Activated naive CD8-positive, alpha-beta T cell treated with anti-CD3 and anti-CD28 coated beads, Interleukin-2, amount 10 ng/mL, durations not matched to agents 7 days and 5 days (primary cell): ENCODE measurements at places on chromosomes 5 and 9.

DNA sequence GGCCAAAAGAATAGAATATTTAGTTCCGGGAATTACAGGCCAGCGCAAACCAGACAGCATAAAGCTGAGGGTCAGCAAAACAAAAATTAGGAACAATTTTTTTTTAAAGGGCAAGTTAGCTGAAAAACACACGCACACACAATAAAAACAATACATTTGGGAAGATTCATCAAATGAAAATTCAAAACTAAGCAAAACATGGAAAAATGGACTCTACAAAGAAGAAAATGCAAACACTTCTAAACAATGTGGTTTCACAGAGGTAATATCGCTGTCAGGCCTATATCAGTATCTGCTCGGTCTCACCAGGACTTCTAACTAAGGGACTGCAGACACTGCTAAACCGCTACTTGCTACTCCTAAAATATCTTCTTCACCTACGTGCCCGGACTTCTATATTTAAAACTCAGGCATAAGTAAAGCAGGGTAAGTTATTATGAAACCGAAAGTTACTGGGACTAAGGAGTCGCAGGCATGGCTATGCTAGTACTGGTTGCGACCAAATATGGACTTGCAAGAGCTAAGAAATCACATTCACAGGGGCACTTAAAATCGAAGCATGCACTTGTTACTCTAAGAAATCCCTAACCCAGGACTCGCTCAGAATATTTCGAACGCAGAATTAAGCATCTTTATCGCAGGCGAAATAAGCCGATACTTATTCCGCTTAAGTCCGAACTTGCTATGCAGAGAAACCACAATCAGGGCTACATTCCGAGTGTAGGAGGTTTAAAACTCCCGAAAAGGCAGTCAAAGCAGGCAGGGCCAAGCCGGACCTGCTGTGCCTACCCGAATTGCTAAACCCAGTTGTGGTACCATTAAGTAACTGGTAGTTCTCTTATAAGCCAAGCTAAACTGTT is 2.3 kb downstream of the ANXA2R start:
- H3K27ac ChIP-seq, result peak overlapping the region; percentile 94
- no peaks in the 10 kb centered on the region for H3K27me3 ChIP-seq
- peak overlapping the region; percentile 90 for H3K4me3 ChIP-seq

- H3K4me1 ChIP-seq, result peaks cover 2% of the 10 kb centered on the region
- H3K36me3 ChIP-seq, result no peaks in the 10 kb centered on the region
- no peak overlapping the region for H3K4me3 ChIP-seq
These were observed 151.0 kb downstream of the GPBP1 start for GRCh38 chr5:57324861-57325260.

- H3K4me3 ChIP-seq, result peak overlapping the region; percentile 90
- H3K27me3 ChIP-seq, result no peaks in the 10 kb centered on the region
- H3K4me1 ChIP-seq, result peaks cover 20% of the 10 kb centered on the region
- no peak for DNase-seq
These were observed 459.6 kb downstream of the RAB3C start for GRCh38 chr5:59042201-59043055.

DNA sequence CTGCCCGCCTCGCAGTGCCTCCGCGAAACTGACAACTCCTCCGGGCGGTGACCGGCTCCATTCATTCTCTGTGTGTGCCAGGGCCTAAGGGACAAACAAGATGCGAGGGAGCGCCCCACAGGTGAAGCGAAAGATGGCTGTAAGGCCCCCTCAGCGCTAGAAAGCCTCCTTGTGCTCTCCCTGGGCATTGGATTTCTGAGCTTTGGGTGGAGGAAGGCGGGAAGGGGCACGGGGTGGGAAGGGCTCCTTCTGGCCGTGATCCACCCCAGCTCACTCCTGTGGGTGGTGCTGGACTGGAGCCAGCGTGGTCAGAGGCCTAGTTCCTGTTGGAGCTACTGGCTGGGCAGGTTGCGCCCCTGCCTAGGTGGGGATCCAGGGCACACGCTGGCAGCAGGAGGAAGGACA is 943 bp downstream of the GALNT12 start:
- DNase-seq, result peak; percentile 45
- H3K27me3 ChIP-seq, result peaks cover 33% of the 10 kb centered on the region
- peaks cover 22% of the 10 kb centered on the region for H3K36me3 ChIP-seq
- H3K27ac ChIP-seq, result peak overlapping the region; percentile 40
- H3K4me3 ChIP-seq, result peak overlapping the region; percentile 84
- H3K4me1 ChIP-seq, result peaks cover 30% of the 10 kb centered on the region

- H3K27me3 ChIP-seq, result no peaks in the 10 kb centered on the region
- DNase-seq, result peak; percentile 43
- H3K36me3 ChIP-seq, result peaks cover 16% of the 10 kb centered on the region
- peak overlapping the region; percentile 99 for H3K4me3 ChIP-seq
- H3K27ac ChIP-seq, result peak overlapping the region; percentile 98
- peaks cover 45% of the 10 kb centered on the region for H3K4me1 ChIP-seq
These were observed 1.4 kb upstream of the HSDL2 start for GRCh38 chr9:112378328-112379176.

GRCh38 chr5:136166909-136167308 is 26.1 kb downstream of the SMIM32 start:
- H3K4me3 ChIP-seq, result no peak overlapping the region
- no peaks in the 10 kb centered on the region for H3K27me3 ChIP-seq
- H3K36me3 ChIP-seq, result peaks cover 10% of the 10 kb centered on the region
- DNase-seq, result no peak
- no peaks in the 10 kb centered on the region for H3K4me1 ChIP-seq

DNA sequence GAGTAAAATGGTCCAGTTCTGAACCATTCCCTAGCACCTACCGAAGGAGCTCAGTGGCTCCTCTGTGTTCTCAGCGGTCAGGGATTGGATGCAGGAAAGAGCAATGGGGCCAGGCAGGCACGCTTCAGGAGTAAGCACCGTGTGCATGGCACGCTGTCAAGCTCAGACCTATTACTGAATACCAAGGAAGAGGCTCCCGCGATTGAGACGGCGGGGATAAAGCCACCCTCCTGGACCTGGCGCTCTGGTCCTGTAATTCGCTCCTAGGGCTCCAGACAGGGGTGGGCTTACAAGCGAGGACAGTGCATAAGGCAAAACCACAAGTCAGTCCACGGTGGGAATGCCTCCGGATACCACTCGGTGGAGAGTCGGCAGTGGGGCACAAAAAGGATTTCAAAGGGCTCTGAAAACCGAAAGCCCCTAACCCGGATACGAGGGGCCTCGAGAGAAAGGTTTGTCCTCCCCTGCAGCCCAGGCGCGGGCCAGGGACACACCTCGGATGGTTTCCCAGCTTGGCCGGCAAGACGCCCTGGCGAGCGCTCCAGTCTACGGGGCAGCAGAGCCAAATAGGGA is 988 bp downstream of the OXCT1 start:
- H3K4me3 ChIP-seq, result peak overlapping the region; percentile 92
- no peaks in the 10 kb centered on the region for H3K27me3 ChIP-seq
- H3K36me3 ChIP-seq, result peaks cover 11% of the 10 kb centered on the region

GRCh38 chr9:127706836-127707241 is at the start of gene CFAP157:
TSS of gene CFAP157 (plus strand) at chr9:127706988. CDS start at chr9:127707032, 44 bp downstream.
- H3K36me3 ChIP-seq, result no peaks in the 10 kb centered on the region

GRCh38 chr5:72494623-72495124 is 12.5 kb downstream of the ZNF366 start:
- H3K36me3 ChIP-seq, result no peaks in the 10 kb centered on the region
- no peaks in the 10 kb centered on the region for H3K4me1 ChIP-seq
- peaks cover 26% of the 10 kb centered on the region for H3K27me3 ChIP-seq
- H3K27ac ChIP-seq, result no peak overlapping the region
- no peak overlapping the region for H3K4me3 ChIP-seq
- DNase-seq, result no peak

GRCh38 chr5:23089286-23089685 is 236.1 kb upstream of the CDH12 start:
- no peaks in the 10 kb centered on the region for H3K36me3 ChIP-seq
- H3K27me3 ChIP-seq, result no peaks in the 10 kb centered on the region
- H3K4me3 ChIP-seq, result no peak overlapping the region
- H3K4me1 ChIP-seq, result no peaks in the 10 kb centered on the region
- no peak overlapping the region for H3K27ac ChIP-seq

GRCh38 chr9:36748322-36748899 is 175.7 kb downstream of the MELK start:
- H3K27ac ChIP-seq, result no peak overlapping the region
- H3K4me1 ChIP-seq, result no peaks in the 10 kb centered on the region
- H3K36me3 ChIP-seq, result no peaks in the 10 kb centered on the region
- H3K27me3 ChIP-seq, result peaks cover 20% of the 10 kb centered on the region

- H3K4me3 ChIP-seq, result no peak overlapping the region
- H3K27me3 ChIP-seq, result peaks cover 12% of the 10 kb centered on the region
- no peak overlapping the region for H3K27ac ChIP-seq
- DNase-seq, result no peak
These were observed 37.2 kb downstream of the NTNG2 start for GRCh38 chr9:132199056-132199455.

- peaks cover 6% of the 10 kb centered on the region for H3K4me1 ChIP-seq
- no peak overlapping the region for H3K27ac ChIP-seq
- DNase-seq, result no peak
- no peaks in the 10 kb centered on the region for H3K36me3 ChIP-seq
These were observed 157.8 kb downstream of the RGS3 start for GRCh38 chr9:113621309-113621791.

DNA sequence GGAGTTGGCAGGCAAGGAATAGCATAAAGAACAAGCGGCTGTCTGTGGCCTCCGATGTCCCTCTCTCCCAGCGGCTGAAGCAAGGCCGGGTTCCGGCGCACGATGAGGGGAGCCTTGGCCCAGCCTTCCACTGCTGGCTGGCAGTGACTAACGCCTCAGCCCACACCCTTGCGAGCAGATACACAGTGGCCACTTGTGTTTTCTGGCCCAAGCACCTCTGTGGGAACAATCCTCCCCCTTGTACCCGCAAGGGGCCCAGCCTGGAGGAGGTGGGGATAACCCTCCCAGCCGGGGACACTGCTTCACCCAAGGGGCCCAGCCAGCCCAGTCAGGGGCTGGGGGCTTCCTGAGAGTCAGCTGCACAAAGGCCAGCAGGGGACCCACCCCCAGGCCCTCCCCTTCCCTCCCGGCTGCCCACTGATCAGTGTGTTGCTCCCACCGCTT is 23.2 kb downstream of the STK10 start:
- no peaks in the 10 kb centered on the region for H3K27me3 ChIP-seq
- H3K27ac ChIP-seq, result no peak overlapping the region
- no peak for DNase-seq
- peaks cover 39% of the 10 kb centered on the region for H3K4me1 ChIP-seq

- DNase-seq, result peak; percentile 31
- H3K27ac ChIP-seq, result no peak overlapping the region
- H3K4me3 ChIP-seq, result no peak overlapping the region
- peaks cover 23% of the 10 kb centered on the region for H3K4me1 ChIP-seq
These were observed 2.8 kb upstream of the ZNF462 start for GRCh38 chr9:106859957-106860720.

GRCh38 chr9:136603216-136603615 is 57.4 kb upstream of the NOTCH1 start:
- H3K4me1 ChIP-seq, result no peaks in the 10 kb centered on the region
- no peak for DNase-seq
- H3K36me3 ChIP-seq, result no peaks in the 10 kb centered on the region
- H3K27me3 ChIP-seq, result peaks cover 2% of the 10 kb centered on the region
- H3K27ac ChIP-seq, result no peak overlapping the region

GRCh38 chr5:147332658-147333057 is 97.8 kb downstream of the STK32A start:
- no peak for DNase-seq
- no peaks in the 10 kb centered on the region for H3K27me3 ChIP-seq
- H3K4me1 ChIP-seq, result no peaks in the 10 kb centered on the region
- no peak overlapping the region for H3K27ac ChIP-seq

GRCh38 chr9:135956802-135957174 is 4.4 kb downstream of the UBAC1 start:
- H3K27me3 ChIP-seq, result no peaks in the 10 kb centered on the region
- DNase-seq, result no peak
- no peak overlapping the region for H3K27ac ChIP-seq
- H3K4me3 ChIP-seq, result no peak overlapping the region

DNA sequence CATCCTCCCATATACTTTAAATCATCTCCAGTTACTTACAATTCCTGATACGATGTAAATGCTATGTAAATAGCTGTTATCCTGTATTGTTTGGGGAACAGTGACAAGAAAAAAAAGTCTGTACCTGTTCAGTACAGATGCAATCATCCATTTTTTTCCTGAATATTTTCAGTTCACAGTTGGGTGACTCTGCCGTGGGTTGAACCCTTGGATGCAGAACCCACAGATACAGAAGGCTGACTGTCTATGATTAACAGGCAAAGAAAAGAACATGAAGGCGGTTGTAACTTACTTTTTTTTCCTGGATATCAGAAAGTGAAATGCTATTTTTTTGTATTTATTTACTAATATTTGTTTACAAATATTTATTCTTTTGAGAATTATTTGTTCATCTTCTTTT is 33.2 kb downstream of the DAP start:
- H3K27me3 ChIP-seq, result no peaks in the 10 kb centered on the region
- DNase-seq, result no peak
- no peak overlapping the region for H3K4me3 ChIP-seq
- no peak overlapping the region for H3K27ac ChIP-seq
- H3K36me3 ChIP-seq, result peaks cover 22% of the 10 kb centered on the region

GRCh38 chr5:73678322-73678740 is 52.3 kb downstream of the ARHGEF28 start:
- H3K36me3 ChIP-seq, result no peaks in the 10 kb centered on the region
- no peak for DNase-seq
- H3K4me3 ChIP-seq, result no peak overlapping the region
- H3K4me1 ChIP-seq, result no peaks in the 10 kb centered on the region
- H3K27me3 ChIP-seq, result peaks cover 9% of the 10 kb centered on the region

- H3K27ac ChIP-seq, result no peak overlapping the region
- no peak for DNase-seq
- no peak overlapping the region for H3K4me3 ChIP-seq
- no peaks in the 10 kb centered on the region for H3K4me1 ChIP-seq
- peaks cover 15% of the 10 kb centered on the region for H3K27me3 ChIP-seq
- no peaks in the 10 kb centered on the region for H3K36me3 ChIP-seq
These were observed 93.4 kb upstream of the IRX4 start for GRCh38 chr5:1975898-1976765.

- H3K4me3 ChIP-seq, result no peak overlapping the region
- H3K27me3 ChIP-seq, result no peaks in the 10 kb centered on the region
- no peak for DNase-seq
- peaks cover 2% of the 10 kb centered on the region for H3K4me1 ChIP-seq
- peak overlapping the region; percentile 11 for H3K27ac ChIP-seq
These were observed 34.1 kb downstream of the ETF1 start for GRCh38 chr5:138508958-138509357.

DNA sequence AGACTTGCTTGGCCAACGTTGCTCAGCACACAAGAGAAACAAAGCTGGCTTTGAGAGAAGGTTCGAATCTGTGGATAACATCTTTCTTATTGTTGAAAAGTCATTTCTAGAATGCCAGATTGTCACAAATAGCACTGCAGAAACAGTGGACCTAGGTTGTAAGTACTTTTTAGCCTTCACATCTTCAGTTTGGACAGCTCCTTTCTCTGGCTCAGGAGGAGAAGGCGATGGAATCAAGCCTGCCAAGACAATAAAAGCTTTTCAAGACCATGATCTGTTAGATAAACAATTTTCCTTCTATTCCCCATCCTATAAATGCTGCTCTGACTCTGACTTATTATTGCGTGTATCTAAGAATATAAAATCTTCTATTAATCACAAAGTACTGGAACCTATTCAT is 615.2 kb upstream of the SEMA6A start:
- H3K4me3 ChIP-seq, result no peak overlapping the region
- DNase-seq, result no peak
- no peaks in the 10 kb centered on the region for H3K4me1 ChIP-seq
- no peaks in the 10 kb centered on the region for H3K36me3 ChIP-seq

GRCh38 chr5:172597755-172598155 is 43.3 kb upstream of the NEURL1B start:
- no peak for DNase-seq
- H3K27me3 ChIP-seq, result no peaks in the 10 kb centered on the region
- H3K36me3 ChIP-seq, result no peaks in the 10 kb centered on the region
